Activated T-cell treated with anti-CD3 and anti-CD28 coated beads for 1 hour (primary cell): ENCODE measurements at places on chromosomes 11 and 22.

GRCh38 chr11:25214535-25215176 lies 717.8 kb downstream of the LUZP2 start:
- DNase-seq, result no peak

DNA sequence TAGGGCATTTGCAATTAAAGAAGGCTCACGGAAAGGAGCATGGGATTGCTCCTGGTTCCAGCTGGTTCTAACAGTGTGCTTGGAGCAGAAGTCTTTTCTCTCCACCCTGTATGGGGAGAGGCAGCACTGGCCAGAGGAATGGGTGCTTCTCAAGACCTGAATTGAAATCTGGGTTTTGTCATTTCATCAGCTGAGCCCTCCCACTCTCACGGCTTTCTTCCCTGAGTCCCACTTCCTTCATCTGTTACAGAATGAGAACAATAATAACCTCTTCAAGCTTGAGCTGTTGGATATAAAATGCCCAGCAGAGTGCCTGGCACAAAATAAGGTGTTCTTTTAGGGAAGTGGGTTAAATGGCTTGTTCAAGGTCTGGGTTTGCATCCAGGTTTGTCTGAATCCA lies 17.2 kb downstream of the CNTF start:
- no peak for DNase-seq

DNA sequence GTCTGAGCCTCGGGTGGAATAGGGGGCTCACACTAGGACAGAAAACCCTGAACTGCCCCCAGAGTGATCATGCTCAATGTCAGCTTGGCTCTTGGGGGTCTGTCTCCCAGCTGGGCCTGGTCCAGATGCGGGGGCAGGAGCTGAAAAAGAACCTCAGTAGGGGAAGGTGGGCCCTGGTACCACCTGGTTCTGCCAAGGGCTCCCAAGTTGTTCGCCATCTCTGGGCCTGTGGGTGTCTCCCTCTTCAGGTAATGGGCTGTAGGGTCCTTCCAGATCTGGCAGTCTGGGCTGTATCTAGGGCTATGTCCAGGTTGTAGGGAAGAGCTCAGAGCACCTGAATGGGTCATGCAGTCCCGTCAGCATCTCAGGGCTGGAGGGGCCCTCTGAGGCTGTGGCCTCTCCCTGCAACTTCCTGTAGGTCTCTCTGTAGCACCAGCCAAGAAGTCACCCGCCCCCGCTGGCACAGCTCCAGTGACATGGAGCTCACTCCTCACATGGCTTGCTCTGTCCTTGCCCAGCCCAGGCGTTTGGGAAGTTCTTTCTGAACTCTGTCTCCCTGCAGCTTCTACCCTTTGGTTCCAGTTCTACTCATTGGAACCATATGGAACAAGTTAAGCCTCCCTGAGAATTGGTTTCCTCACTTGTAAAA lies 33.0 kb upstream of the SOX10 start:
- no peak for DNase-seq

- no peak for DNase-seq
Observed at GRCh38 chr22:22906907-22907550, 19.4 kb downstream of the IGLL5 start.

DNA sequence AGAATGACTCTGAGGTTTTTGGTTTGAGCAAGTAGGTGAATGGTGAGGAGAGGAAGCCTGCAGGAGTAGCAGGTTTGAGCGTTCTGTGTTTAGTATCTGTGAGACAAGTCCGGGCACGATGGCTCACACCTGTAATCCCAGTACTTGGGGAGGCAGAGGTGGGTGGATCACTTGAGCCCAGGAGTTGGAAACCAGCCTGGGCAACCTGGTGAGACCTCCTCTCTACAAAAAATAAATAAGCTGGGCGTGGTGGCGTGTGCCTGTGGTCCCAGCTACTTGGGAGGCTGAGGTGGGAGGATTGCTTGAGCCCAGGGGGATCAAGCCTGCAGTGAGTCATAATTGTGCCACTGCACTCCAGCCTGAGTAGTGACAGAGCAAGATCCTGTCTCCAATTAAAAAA lies 9.7 kb upstream of the CENATAC start:
- DNase-seq, result no peak

GRCh38 chr22:28999919-29000556 lies 61.6 kb downstream of the C22orf31 start:
- no peak for DNase-seq

DNA sequence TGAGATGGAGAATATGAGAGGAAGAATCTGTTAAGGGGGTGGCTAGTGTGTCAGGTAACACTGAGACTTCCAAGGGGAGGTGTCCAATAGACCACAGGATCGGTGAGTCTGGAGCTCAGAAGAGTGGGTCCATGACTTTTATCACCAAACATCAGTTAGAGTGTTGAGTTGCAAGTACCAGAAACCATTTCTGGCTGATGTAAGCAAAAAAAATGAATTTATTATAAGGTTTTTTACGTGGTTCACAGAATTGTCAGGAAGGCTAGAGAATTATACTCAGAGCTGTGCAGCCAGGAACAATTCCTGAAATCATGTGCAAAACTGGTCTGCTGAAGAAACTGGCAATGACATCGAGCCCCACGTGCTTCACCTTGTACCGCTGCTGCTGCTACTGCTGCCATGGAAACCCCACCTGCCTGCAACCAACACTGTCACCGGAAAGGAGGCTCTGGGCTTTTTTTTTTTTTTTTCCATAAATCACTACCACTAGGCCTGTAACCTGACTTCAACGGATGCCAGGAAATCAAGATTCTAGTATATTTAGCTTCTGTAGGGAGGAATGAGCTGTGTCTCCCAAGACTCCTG lies 16.6 kb upstream of the STK33 start:
- no peak for DNase-seq

- DNase-seq, result no peak
Observed at GRCh38 chr22:47432683-47433082, 670.2 kb downstream of the TBC1D22A start.

DNA sequence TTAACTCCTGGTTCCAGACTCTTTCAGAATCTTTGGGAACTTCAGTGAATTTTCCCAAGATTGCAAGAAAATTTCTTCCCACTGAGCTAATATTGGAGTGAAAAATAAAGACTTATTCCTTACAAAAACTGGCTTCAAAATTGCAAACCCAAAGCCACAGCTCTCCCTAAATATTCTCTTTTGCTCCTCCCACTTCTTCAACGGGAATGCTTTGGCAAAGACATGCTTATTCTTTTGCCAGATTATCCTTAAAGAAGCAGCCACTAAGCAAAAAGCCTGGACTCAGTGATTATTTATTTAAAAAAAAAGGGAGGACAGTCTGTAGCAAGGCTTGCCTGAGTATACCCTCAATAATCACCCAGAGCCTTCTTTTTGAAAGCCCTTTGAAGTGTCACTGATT lies 902.4 kb upstream of the CCDC90B start:
- no peak for DNase-seq

DNA sequence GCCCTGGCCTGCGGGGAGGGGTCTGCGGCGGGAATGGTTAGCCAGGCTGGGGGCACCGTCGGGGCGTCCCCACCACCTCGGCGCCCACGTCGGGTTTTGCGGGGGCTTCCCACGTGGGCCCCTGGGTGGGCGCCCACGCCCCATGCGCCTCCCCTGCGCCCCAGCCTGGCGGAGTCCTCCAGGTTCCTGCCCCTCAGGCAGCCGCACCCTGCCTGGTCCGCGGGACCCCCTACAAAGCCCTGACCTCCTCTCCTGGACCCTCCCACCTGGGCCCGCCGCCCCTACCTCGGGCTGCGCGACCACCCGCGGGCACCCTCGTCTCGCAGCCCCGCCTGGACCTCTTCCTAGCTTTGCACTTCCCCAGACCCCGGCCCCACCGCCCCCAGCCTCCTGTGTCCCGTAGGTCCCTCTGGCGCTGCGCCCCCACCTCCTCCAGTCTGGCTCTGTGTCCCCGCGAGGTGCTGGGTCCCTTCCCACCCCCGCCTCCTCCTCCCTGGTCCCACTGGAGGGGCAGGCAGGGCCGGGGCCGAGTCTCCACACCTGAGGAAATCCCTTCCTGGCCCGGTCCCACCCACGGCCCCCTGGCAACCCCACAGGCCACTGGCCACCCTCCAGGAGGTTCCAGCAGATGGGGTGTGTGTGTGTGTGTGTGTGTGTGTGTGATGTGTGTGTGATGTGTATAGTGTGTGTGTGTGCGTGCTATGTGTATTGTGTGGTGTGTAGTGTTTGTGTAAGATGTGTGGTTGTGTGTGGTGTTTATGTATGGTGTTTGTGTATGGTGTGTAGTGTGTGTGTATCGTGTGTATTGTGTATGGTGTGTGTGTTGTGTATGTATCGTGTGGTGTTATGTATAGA lies 11.8 kb downstream of the PIM3 start:
- no peak for DNase-seq

DNA sequence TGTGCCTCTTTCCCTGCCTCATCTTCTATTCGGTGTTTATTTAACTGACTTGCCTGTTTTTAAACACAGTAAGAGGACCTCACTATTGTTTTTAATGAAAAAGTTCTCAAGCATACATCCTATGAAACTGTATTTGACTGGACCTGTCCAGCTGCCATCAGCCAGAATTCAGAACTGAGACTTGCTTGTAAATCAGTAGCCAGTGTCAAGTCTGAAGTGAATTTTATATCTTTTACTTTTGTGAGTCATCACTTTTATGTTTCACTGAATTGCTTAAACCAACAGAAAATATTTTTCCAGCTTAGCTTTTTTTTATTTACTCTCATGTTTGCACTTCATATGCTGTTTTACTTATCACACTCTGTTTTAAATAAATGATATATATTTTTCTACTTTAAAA lies 88.3 kb downstream of the LUZP2 start:
- DNase-seq, result no peak

GRCh38 chr11:129643031-129643721 lies 172.5 kb upstream of the TMEM45B start:
- no peak for DNase-seq

DNA sequence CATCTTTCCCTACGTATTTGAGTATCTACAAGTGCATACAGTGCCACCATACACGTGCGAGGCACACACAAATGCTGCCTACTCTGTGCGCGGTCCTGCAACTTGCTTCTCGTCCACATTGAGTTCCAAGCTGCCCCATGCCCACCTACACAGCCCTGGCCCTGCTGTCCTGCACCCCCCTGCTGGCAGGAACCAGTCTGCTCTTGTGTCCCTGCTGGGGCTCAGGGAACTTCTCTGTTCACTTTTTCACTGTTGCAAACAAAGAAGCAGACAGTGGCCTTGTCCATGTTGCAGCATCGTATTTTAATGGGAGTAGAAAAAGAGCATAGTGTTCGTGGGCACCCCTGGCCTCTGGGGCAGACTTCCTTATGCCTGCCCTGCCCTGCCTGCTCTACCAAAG lies 14.0 kb downstream of the CPT1A start:
- DNase-seq, result no peak

DNA sequence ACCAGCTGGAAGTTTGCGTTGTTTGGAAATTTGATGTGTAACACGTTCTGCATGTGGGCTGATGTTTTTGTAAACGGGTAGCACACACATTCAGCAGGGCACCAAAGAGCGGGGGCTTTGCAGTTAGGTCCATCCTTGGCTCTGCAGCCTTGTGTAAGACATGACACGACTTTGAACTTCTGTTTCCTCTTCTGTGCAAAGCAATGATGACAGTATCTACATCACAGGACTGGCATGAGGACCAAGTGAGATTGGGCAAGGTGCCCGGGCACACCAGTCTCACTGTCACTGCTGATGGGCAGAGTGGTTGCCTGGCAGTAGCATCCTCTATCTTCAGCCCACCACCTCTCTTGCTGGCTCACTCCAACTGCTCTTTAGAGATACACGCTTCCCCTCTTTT lies 3.3 kb downstream of the TCN2 start:
- DNase-seq, result no peak

GRCh38 chr22:48721395-48721669 lies 1106.3 kb downstream of the BRD1 start:
- DNase-seq, result no peak

- DNase-seq, result no peak
Observed at GRCh38 chr22:40939202-40939601, 12.0 kb upstream of the RBX1 start.

DNA sequence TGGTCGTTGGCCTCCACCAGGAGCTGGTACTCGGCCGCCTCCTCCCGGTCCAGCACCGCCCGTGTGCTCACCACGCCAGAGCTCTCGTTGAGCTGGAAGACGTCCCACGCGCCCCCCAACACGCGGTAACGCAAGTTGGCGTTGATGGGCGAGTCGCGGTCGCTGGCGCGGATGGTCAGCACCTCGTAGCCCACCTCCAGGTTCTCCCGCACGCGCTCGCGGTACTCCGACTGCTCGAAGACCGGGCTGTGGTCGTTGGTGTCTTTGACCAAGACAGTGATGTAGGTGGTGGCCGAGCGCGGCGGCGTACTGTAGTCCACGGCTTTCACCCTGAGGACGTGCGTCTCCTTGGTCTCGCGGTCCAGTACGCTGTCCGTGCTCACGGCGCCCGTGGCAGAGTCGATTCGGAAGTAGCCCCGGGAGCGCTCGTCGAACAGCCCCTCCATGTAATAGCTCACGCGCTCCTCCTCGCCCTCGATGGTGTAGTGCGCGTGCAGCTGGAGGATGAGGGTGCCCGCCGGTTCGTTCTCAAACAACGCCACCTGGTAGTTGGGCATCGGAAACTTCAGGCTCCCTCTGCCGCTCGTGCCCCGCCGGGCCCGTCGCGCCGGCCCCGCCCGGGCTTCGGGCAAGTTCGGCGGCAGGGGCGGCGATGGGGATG lies 1.4 kb downstream of the CELSR1 start:
- no peak for DNase-seq

DNA sequence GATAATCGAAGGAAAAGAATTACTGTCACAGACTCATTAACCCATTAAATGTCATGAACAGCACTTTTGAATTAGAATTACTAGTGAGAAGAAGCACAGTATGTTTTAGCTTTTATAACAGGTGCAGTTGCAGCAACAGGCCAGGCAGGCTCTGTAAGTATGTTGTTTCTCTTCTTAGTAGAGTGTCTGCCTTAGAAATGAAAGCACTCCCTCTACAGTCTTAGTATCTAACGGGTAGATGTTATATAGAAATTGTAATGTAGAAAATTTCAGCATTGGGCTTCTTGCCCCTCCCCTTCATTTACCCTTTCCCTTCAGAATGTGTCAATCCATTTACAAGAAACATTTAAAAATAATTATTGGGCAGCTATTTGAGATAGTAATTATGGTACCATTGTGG lies 87.4 kb downstream of the HIPK3 start:
- DNase-seq, result no peak

GRCh38 chr22:25567251-25567675 lies 2.8 kb downstream of the GRK3 start:
- no peak for DNase-seq

DNA sequence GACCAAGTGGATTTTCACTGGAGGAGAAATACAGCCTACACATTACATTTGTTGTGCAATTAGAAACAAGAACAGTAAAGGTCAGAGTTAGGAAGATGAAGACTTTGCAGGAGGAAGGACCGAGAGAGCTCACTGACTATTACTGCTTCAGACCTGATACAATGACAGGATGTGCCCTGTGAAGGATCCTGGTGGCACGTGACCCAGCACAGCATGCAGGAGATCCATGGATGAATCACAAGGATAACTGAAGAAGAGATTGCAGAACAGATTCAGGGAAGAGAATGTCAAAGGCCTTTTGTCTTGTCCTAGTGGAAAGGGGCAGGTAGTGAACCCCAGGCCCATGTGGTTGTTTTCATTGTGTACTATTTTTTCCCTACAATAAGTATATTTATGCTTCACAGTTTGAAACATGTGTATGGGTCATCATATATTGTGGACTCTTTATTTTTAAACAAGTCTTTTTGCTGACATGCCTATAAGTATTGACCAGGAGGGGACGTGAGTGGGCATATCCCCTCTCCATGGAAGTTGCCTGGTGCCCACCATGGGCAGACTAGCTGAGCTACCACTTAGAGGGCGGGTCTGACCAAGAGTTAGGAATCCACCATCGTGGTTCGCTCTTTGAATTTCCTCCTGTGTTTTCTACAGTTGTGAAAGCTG lies 44.3 kb downstream of the RASSF10 start:
- DNase-seq, result no peak
